ENCODE measurements at places on chromosomes 13 and 19. TPM values are rescaled to one million over a fixed set of nuclear protein-coding genes. Genes with fewer than 3 reads are reported as not detected.

Gene ZFP14
- 5.9 TPM for polyA plus RNA-seq

Gene PRKCG
- polyA plus RNA-seq: not detected

Gene WDR88
- polyA plus RNA-seq: not detected

Gene ZNF699
- polyA plus RNA-seq: 6.1 TPM

DNA sequence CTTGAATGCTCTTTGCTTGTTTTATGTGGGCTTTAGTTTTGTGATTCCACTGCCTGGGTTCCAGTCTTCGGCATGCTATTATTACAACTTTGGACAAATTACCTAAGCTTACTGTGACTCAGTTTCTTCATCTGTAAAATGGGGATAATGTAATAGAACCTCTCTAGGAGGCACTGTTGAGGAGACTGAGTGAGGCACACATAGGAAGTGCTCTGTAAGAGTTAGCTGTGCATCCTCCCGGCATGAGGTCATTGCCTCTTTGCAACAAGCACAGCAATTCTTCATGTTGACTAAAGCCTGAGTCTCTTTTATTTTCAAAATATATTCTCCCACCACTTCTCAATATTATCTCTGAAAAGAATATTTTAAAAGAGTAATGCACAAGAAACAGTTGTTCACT lies 227.4 kb downstream of the DLEU7 start:
- no peak overlapping the region for H3K27ac ChIP-seq
- no peaks in the 10 kb centered on the region for H3K4me1 ChIP-seq
- no peak overlapping the region for H3K4me3 ChIP-seq
- H3K27me3 ChIP-seq: no peaks in the 10 kb centered on the region

DNA sequence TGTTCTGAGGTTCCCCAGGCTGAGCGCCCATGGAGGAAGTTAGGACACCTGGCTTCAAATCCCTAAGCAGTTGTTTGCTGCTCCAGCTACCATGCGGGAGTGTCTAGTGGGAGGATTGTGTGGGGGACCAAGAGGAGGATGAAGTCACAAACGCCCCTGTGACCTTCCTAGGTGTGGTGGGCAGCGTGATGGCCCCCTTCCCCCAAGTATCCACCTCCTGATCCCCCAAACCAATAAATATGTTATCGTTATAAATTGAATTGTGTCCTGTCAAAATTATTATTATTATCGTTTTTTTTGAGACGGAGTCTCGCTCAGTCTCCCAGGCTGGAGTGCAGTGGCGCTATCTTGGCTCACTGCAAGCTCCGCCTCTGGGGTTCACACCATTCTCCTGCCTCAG lies at the start of gene SLC25A41:
TSS of gene SLC25A41 (minus strand) at position 101 of the 400 bp plus-strand sequence. CDS start at position 31, 70 bp downstream.
- no peak for DNase-seq

DNA sequence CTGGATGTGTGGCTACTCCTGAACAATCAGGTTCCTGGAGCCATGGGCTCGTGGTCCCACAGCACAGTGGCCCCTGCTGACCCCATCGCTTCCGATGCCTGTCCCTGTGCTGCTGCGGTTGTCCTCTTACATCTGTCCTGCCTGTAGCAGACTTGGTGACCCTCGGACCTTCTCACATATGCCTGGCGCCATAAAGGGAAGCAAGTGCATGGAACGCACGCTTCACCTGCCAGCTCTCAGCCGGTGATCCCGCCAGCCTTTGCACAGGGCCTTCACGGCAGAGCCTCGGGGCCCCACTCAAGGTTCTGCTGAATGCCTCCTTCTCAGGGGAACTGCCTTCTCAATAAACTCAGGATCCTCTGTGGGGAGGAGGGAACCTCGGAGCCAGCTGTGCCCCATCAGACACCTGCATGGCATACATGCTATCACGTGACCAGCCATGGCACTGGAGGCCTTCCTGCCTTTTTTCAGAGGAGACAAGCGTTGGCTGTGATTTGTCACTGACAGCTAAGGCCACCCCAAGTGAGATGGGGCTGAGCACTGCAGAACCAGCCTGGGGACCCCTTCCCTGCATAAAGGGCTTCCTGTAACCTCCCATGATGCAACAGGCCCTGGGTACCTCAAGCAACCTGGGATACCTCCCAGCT lies 24.3 kb downstream of the PEPD start:
- H3K4me3 ChIP-seq: no peak overlapping the region
- H3K27ac ChIP-seq: no peak overlapping the region
- H3K36me3 ChIP-seq: no peaks in the 10 kb centered on the region

All from ovary (tissue), 10 donors.